Adipocyte (in vitro differentiated cells): ENCODE measurements at places on chromosomes 11 and 22.

- no peak for DNase-seq
These were observed 20.0 kb downstream of the PPFIA1 start for GRCh38 chr11:70290361-70291065.

GRCh38 chr11:105767931-105768330, 158.1 kb downstream of the GRIA4 start:
- DNase-seq: no peak

- DNase-seq: no peak
These were observed 225.7 kb downstream of the CTTN start for GRCh38 chr11:70623906-70624597.

DNA sequence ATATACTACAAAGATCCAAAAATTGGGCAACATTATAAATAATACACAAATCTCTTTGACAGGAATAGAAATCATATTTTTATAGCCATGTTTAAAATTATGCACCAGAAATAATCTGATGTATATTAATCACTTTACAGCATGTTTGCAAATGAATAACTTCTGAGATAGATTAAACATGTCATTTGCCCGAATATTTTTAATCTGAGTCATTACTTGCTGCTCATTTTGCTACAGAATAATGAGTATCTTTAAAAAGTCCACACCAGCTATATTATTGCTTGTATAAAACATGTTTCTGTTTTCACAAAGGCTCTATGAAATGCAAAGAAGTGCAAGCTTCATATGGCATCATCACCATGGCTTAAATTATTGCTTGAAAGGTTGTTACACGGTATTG, 336.8 kb downstream of the GUCY1A2 start:
- no peak for DNase-seq

- no peak for DNase-seq
These were observed 55.9 kb downstream of the PPP6R2 start for GRCh38 chr22:50398831-50399648.

GRCh38 chr11:92980312-92980711, 10.9 kb downstream of the MTNR1B start:
- no peak for DNase-seq

GRCh38 chr11:65789230-65790103, 2.6 kb downstream of the OVOL1 start:
- DNase-seq: no peak

- no peak for DNase-seq
These were observed 804.4 kb downstream of the BRD1 start for GRCh38 chr22:49023161-49023878.

- no peak for DNase-seq
These were observed 628.3 kb upstream of the CHORDC1 start for GRCh38 chr11:90851196-90851595.

DNA sequence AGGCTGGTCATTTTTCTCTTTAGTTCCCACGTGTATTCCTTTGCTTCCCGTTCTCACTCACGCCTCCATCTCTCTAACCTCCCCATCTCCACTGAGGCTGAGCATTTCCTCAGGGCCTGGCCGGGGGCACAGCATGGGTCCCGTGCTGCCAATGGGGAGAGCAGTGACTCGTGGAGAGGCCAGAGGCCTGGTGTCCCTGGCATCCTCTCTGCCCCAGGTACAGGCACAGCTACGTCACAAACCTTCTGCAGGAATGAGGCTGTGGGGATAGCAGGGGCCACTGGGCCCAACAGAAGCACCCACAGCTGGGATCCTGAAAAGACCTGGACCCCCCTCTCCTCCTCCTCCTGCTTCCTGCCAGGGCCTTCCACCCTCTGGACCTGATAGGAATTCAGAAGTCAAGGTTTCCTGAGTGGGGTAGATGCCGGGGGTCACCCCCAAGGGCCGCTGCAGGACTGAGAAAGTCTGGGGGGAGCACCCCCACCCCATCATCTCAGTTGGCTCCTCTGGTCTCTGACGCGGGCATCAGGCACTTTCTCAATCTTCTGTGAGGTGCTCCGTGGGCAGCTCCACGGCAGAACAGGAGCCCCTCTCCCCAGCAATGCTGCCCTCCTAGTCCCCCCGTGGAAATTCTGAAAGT, 11.8 kb downstream of the PNPLA5 start:
- DNase-seq: no peak

- DNase-seq: no peak
These were observed 76.6 kb downstream of the WT1 start for GRCh38 chr11:32358729-32359128.
